ENCODE measurements at places on chromosomes 6 and 20. TPM values are rescaled to one million over a fixed set of nuclear protein-coding genes. Genes with fewer than 3 reads are reported as not detected.

DNA sequence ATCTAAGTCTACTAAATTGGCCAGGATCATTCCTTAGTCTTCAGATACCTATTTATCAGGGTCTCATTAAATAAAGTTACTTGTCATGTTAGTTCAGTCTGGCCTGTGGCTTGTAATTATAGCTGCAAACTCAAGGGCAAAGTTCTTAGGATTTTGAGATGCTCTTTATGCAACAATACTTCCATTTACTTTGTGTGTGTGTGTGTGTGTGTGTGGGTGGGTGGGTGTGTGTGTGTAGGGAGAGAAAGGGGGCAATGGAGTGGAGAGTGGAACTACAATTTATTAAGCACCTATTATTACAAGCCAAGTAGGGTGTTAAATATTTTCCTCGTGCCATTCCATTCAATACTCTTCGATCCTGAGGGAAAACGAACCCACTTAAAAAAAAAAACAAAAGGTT is 17.7 kb upstream of the TBC1D20 start:
- H3K27me3 ChIP-seq, result no peaks in the 10 kb centered on the region
- H3K4me3 ChIP-seq, result no peak overlapping the region
- no peak overlapping the region for H3K27ac ChIP-seq
- no peak for DNase-seq

The AGER gene
- 24.9 TPM for total RNA-seq

DNA sequence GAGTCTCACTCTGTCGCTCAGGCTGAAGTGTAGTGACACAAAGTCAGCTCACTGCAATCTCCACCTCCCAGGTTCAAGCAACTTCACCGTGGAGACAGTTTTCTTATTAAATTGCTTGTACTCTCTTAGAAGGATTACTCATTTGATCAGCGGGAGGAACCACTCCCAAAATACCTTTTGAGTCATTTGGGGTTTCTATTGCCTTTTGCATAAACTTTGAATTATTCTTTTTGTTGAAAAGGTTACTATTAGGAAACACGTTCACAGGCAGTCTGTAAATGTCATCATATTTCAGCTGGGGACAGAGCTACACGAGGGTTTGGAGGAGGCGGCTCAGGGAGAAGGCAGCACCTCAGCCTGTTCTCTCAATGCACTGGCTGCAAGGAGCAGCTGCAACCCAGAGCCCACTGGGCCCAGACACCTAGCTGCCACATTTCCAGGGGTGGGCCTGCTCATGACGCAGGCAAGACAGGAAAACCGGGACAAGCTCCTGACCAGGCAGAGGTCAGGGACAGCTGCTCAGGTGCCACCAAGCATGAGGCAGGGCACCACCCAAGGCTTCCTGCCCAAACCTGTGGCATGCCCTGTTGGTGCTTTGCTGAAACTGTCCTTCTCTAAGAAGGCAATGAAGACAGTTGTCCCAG is 205.9 kb downstream of the BMP7 start:
- no peak overlapping the region for H3K4me3 ChIP-seq
- DNase-seq, result no peak
- H3K27ac ChIP-seq, result no peak overlapping the region
- no peaks in the 10 kb centered on the region for H3K27me3 ChIP-seq
- H3K4me1 ChIP-seq, result no peaks in the 10 kb centered on the region
- no peaks in the 10 kb centered on the region for H3K36me3 ChIP-seq

The GSTA3 gene
- not detected for total RNA-seq

DNA sequence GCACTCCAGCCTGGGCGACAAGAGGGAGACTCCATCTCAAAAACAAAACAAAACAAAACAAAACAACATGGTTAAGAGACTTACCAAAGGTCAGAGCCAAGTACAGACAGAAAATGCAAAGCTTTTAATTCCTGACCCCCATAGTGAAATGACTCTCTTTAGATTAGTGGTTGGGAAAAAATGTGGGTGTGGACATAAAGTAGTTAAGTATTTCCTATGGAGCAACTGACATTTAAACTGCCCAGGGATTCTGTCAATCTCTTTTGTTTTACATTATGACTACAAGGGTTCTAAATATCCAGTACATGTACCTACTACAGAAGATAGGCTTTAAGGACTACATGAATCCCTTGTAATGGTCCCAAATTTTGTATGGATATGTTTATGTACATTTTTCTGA is 75.1 kb downstream of the IRAK1BP1 start:
- no peak overlapping the region for H3K27ac ChIP-seq
- H3K36me3 ChIP-seq, result peaks cover 68% of the 10 kb centered on the region
- H3K27me3 ChIP-seq, result no peaks in the 10 kb centered on the region

The EMILIN3 gene
- not detected for total RNA-seq

GRCh38 chr6:128569732-128570679 is 49.6 kb upstream of the PTPRK start:
- no peak overlapping the region for H3K4me3 ChIP-seq
- no peaks in the 10 kb centered on the region for H3K36me3 ChIP-seq
- no peaks in the 10 kb centered on the region for H3K4me1 ChIP-seq
- DNase-seq, result no peak

The ARG1 gene
- 67.4 TPM for total RNA-seq

The SLC12A5 gene
- total RNA-seq, result 2.5 TPM

- no peaks in the 10 kb centered on the region for H3K4me1 ChIP-seq
- no peak overlapping the region for H3K27ac ChIP-seq
- no peak overlapping the region for H3K4me3 ChIP-seq
- no peak for DNase-seq
- peaks cover 17% of the 10 kb centered on the region for H3K27me3 ChIP-seq
These were observed 6.9 kb upstream of the VEGFA start for GRCh38 chr6:43762966-43763695.

DNA sequence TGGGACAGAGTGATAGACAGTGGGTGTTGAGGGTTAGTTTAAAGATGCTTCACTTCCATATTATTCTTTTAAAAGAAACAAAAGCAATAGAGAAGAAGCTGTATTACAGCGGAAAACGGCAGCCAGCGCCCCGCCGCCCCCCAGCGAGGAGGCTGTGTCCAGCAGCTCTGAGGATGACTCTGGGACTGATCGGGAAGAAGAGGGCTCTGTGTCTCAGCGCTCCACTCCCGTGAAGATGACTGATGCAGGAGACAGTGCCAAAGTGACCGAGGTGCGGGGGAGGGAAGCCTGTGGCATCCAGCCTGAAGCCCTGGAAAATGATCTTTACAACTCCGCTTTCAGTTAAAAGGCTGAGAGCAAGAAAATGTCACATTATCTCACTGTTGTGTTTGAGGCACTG is 100.2 kb downstream of the FIG4 start:
- no peaks in the 10 kb centered on the region for H3K4me1 ChIP-seq
- no peaks in the 10 kb centered on the region for H3K27me3 ChIP-seq
- no peaks in the 10 kb centered on the region for H3K36me3 ChIP-seq
- H3K4me3 ChIP-seq, result no peak overlapping the region
- H3K27ac ChIP-seq, result no peak overlapping the region

DNA sequence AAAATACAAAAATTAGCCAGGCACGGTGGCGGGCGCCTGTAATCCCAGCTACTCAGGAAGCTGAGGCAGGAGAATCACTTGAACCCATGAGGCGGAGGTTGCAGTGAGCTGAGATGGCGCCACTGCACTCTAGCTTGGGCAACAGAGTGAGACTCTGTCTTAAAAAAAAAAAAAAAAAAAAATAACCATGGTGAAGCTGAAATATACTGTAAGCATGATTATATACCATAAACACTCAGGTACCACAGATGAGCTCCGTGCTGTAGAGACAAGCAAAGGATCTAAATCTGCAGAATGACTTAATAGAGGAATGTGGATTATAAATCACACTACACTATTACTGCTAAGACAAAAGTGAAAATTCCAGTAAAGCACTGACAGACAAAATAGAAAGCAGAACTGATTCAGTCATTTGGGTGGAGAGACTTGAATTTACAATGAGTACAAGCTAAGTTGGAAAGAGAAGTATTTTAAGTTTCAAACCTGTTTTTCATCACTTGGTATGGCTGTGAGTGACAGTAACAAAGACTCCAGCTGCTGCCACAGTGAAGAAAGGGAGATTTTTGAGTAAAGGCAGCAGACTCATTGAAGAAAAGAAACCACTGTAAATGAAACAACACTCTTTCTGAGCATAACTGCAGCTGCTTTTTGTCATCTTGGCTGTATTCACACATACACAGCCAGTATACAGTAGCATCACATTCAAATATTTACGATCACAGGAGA is 322.1 kb downstream of the RNGTT start:
- no peak for DNase-seq
- no peaks in the 10 kb centered on the region for H3K4me1 ChIP-seq
- no peaks in the 10 kb centered on the region for H3K27me3 ChIP-seq
- no peak overlapping the region for H3K4me3 ChIP-seq

The SFTA2 gene
- not detected for total RNA-seq

DNA sequence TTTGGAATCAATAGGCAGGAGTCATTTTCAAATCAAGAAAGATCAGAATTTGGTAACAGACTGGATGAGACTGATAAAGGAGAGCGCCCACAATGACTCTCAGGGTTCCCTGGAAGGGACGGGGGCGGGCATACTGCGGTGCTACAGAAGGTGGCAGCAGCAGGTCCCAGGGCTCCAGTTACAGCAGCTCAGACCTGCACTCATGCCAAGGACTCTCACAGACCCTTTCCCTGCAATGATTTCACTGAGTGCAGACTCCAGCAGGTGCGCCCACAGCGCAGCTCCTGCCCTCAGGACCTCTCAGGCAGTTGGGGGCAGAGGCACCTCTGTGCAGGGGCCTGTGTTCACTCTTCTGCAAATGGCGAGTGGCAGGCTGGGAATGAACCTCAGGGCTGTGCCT is 359.8 kb downstream of the ZFAND3 start:
- H3K36me3 ChIP-seq, result peaks cover 24% of the 10 kb centered on the region
- no peaks in the 10 kb centered on the region for H3K4me1 ChIP-seq
- DNase-seq, result peak; percentile 42
- no peaks in the 10 kb centered on the region for H3K27me3 ChIP-seq

- peaks cover 21% of the 10 kb centered on the region for H3K36me3 ChIP-seq
- no peak overlapping the region for H3K4me3 ChIP-seq
- no peaks in the 10 kb centered on the region for H3K27me3 ChIP-seq
- peaks cover 66% of the 10 kb centered on the region for H3K4me1 ChIP-seq
These were observed 6.5 kb downstream of the PHIP start for GRCh38 chr6:79071547-79071946.

- H3K27ac ChIP-seq, result no peak overlapping the region
- no peaks in the 10 kb centered on the region for H3K36me3 ChIP-seq
- H3K4me1 ChIP-seq, result no peaks in the 10 kb centered on the region
- no peak overlapping the region for H3K4me3 ChIP-seq
These were observed 199.5 kb upstream of the ASCC3 start for GRCh38 chr6:101080597-101080996.

The AKAP7 gene
- 8.0 TPM for total RNA-seq

The MMS22L gene
- total RNA-seq, result 12.7 TPM

- DNase-seq, result no peak
- no peaks in the 10 kb centered on the region for H3K27me3 ChIP-seq
- peaks cover 89% of the 10 kb centered on the region for H3K36me3 ChIP-seq
- H3K27ac ChIP-seq, result no peak overlapping the region
- no peak overlapping the region for H3K4me3 ChIP-seq
These were observed 24.3 kb upstream of the MRPS10 start for GRCh38 chr6:42241915-42242314.

DNA sequence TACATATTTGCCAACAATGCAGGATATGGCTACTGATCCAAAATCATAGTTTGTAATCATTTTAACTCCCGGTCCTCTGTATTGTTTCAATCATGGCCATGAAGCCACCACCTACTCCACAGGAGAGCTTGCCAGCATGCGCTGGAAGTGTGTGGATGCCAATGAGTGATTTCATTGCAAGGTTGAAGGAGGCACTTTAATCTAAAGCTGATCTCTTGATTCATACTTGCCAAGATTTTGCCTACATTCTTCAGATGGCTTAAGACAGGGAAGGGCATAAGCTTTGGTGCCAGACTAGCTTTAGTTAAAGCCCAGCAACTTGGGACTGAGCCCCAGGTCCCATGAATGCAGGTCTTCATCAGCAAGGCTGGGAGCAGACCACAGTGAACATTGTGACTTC is 58.8 kb downstream of the TPD52L1 start:
- H3K4me3 ChIP-seq, result no peak overlapping the region
- H3K36me3 ChIP-seq, result no peaks in the 10 kb centered on the region
- no peak overlapping the region for H3K27ac ChIP-seq
- no peaks in the 10 kb centered on the region for H3K4me1 ChIP-seq

The KCNK15 gene
- not detected for total RNA-seq

The MUC22 gene
- not detected for total RNA-seq

- no peak within 1 kb of the TSS for H3K4me3 ChIP-seq
- H3K36me3 ChIP-seq, result no peaks in the 10 kb centered on the region
- H3K27me3 ChIP-seq, result no peaks in the 10 kb centered on the region
- peak within 1 kb of the TSS; percentile 35 for H3K27ac ChIP-seq
- DNase-seq, result no peak
These were observed at the start of gene FRMD1 for GRCh38 chr6:168078943-168079405. Gene FRMD1 (minus strand): TSS chr6:168079212. CDS start chr6:168079094, 118 bp downstream.

The PRL gene
- not detected for total RNA-seq

DNA sequence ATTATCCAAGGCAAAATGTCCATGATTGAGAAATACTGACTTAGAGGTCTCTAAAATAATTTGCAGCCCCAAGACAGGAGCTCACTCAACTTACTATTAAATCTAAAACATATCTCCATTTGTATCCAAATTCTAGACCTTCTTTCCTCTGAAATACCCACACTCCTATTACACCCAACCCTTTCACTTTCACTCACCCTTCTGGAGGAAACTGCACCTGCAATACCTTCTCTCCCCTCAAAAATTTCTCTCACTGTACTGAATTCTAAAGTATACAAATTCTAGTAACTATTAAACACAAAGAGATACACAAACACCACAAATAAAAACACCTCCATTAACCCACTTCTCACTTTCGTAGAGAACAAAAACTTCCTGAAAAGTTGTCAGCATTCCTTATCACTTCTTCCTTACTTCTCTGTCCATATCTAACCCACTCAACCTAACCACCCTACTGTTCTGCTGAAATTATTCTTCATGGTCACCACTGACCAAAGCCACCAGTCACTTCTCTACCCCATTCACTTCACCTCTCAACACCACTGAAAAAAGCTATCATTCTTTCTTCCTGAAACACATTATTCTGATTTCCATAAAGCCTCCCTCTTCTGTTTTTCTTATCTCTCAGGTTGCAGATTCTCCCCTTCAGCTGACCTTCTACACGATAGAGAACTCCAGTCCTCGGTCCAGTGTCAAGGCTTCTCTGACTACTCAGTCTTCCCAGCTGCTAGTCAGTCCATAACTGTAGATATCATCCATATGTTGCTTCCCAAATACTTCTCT is 12.0 kb downstream of the LMBRD1 start:
- H3K36me3 ChIP-seq, result peaks cover 46% of the 10 kb centered on the region
- no peak overlapping the region for H3K4me3 ChIP-seq
- H3K27me3 ChIP-seq, result no peaks in the 10 kb centered on the region
- H3K4me1 ChIP-seq, result peaks cover 35% of the 10 kb centered on the region
- H3K27ac ChIP-seq, result no peak overlapping the region

- no peak for DNase-seq
- H3K4me1 ChIP-seq, result no peaks in the 10 kb centered on the region
- H3K27me3 ChIP-seq, result no peaks in the 10 kb centered on the region
- H3K27ac ChIP-seq, result no peak overlapping the region
- no peak overlapping the region for H3K4me3 ChIP-seq
These were observed 158.1 kb downstream of the WDR27 start for GRCh38 chr6:169543704-169544103.

GRCh38 chr6:73109659-73110058 is 115.6 kb downstream of the KHDC1L start:
- H3K4me3 ChIP-seq, result no peak overlapping the region
- no peaks in the 10 kb centered on the region for H3K36me3 ChIP-seq
- no peak overlapping the region for H3K27ac ChIP-seq
- H3K27me3 ChIP-seq, result no peaks in the 10 kb centered on the region

- no peaks in the 10 kb centered on the region for H3K36me3 ChIP-seq
- no peak overlapping the region for H3K4me3 ChIP-seq
- H3K4me1 ChIP-seq, result no peaks in the 10 kb centered on the region
- H3K27ac ChIP-seq, result no peak overlapping the region
- H3K27me3 ChIP-seq, result no peaks in the 10 kb centered on the region
These were observed 231.7 kb upstream of the EXOC2 start for GRCh38 chr6:924661-925060.

The CNKSR3 gene
- total RNA-seq, result 26.8 TPM

The HLA-DRB1 gene
- 779 TPM for total RNA-seq
